ENCODE measurements at places on chromosomes 7 and 10.

DNA sequence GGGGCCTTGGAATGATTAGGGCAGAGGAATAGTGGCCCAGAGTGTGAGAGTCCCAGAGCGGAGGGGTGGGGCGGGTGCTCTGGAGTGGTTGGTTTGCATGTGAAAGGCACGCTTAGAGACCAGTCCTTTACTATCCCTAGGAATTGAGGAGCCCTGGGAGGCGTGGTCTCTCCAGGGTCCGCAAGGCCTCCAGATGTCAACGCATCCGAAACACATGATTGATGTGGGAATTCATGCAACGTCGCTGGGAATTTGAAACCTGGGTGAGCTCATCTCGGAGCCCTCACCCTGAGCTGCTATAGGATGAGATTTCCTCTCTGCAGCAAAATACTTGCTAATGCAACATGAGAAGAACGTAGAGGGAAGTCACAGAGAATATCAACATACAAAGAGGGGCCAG is 51.2 kb downstream of the NPTX2 start:
- DNase-seq, result no peak

- no peak for DNase-seq
These were observed 26.0 kb downstream of the LEP start for GRCh38 chr7:128266883-128267594.

DNA sequence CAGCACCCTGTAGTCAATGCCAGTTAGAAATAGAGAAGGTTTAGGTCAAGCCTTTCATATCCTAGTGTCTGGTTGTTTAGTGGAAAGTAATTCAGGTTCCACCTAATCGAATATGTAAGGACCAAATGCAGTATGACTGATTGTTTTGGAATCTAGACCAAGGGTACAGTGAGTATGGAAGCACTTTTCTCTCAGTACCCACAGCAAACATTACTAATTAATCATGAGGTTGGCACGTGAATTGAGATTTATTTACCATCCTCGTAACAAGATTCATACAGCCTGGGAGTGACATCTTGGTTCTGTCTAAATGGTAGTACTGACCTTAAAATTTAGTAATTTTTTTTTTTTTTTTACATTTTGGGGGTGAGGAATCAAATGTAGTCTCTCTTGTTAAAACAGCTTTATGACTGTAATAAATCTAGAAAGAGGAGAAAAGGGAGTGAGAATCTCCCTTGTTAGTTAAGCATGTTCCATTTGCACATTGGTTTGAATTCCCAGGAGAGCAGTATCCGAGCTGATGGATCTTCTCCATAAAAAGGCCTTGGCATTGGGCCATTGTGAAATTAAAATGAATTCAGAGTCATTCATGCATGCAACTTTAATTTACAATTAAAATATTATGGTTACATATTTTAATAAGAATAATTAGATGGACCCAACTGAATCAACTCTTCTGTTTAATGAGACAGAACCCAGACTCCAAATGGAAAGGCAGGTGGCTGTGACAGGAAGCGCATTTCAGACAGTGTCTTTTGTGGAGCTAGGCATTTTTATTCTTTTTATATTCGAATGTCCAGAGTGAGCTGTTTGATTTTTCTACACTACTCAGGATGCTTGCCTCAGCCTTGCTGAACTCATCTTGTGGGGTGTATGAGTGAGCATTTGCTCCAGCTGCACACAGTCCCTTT is 57.6 kb downstream of the SNX10 start:
- DNase-seq, result no peak

- no peak for DNase-seq
These were observed 65.9 kb upstream of the FZD1 start for GRCh38 chr7:91198371-91198770.

DNA sequence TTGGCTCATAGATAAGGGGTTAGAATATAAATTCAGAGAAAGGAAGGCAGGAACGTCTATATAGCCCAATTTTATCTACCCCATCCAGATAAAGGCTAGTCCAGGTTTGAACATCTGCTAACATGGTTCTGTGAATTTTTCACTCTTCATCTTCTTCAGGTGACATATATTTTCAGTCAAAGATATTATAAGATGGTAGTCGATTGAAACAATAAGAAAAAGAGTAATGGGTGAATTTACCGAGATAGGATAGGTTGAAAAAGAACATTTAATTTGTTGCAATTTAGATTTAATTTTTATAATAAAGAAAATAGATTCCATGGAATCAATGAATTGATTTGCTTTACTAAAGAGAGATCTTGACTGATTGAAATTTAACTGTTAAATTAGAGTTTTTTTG is at the start of gene OR2F1:
Gene OR2F1 (plus strand): TSS at position 301 of the 400 bp plus-strand sequence. CDS start 5,127 bp downstream, outside the sequence.
- DNase-seq, result no peak

DNA sequence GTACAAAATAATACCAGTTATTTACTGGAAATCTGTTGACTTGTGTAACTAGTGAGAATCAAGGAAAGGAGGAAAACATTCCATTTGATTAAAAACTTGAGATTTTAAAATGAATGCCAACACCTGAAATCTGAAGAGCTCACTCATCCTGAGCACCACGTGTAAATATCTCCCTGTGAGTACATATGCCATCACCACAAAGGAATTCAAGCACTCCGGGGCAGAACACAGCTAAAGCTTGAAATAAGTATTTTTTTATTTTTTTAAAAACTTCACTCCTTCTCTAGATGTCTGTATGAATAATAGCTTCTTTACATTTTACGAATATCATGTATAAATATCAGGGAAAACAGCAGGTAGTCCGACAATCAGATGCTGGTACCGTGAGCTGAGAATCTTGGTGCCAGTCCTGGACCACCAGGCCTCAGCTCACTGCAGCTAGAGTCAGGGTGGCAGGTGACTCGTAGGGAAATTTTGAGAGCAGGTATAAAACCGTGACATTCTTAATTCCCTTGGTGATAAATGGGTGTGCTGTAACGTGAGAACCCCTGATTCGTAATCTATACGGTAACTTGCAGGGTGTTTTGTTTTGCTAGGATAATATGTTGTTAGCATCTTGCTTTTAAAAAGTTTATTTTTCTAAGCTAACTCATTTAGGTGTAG is 12.7 kb downstream of the LMTK2 start:
- no peak for DNase-seq

GRCh38 chr10:93152136-93152535 is 78.4 kb downstream of the CYP26A1 start:
- no peak for DNase-seq

DNA sequence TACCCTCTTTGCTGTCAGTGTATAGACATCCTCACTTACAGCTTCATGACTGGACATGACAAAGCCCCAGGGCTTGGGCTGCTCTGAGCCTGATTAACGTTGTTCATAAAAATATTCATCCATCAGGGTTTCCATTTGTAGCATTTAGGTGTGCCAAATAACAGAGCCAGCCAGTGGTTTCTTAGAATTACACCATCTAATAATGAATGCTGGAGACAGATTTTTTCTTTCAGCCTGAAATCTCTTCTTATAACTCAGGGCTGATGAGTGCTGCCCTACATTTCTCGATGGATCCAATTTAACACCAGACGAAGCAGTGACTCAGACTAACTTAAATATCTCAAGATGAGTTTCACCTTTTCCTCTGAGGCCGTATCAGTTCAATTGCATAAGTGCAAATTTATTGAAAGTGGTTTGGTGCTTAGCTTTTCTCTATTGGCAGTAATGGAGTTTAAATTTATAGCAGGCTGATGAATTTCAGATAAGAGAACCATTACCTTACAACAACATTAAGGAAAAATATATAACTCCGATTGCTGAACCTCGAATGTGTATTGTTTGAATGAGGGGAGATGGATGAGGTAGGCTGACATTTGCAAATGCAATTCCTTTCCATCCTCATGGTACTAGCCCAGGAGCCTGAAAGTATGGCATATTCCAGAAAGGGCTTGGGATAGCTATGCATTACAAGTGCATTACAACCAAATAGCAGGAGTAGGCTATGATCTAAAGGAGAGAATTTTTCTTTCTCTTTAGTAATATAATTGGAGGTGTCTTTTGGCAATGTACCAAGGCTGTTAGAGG is 900.6 kb downstream of the KCNMA1 start:
- DNase-seq, result no peak

DNA sequence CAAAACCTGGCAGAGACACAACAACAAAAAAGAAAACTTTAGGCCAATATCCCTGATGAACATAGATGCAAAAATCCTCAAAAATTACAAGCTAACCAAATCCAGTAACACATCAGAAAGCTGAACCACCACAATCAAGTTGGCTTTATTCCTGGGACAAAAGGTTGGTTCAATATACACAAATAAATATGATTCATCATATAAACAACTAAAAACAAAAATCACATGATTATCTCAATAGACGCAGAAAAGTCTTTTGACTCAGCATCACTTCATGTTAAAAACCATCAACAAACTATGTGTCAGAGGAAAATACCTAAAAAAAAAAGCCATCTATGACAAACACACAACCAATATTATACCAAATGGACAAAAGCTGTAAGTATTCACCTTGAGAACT is 283.5 kb downstream of the THSD7A start:
- no peak for DNase-seq

GRCh38 chr7:104045183-104045582 is 55.7 kb upstream of the RELN start:
- no peak for DNase-seq

DNA sequence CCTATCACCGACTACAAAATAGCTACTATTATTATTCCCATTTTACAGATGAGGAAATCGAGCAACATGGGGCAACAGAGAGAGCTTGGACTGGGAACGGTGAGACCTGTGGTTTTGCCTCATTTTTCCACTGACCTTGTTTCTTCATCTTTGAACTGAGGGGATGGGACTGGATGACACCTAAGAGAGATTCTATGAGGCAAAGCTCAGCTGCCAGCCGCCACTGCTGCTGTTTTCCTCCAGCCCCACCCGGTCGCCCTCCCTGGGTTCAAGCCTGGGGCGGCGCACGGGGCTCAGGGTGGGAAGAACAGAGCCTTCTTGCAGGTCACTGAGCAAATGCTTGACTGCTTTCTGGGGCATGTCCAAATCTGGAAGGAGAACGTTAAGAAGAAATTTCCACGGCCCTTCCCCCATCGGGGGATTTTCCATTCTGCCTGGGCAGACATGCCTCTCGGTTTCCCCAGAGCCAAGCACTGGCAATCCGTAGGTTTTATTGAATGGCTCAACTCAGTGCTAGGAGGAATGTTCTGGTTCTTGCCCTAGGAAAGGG is 12.3 kb downstream of the DDIT4 start:
- no peak for DNase-seq

DNA sequence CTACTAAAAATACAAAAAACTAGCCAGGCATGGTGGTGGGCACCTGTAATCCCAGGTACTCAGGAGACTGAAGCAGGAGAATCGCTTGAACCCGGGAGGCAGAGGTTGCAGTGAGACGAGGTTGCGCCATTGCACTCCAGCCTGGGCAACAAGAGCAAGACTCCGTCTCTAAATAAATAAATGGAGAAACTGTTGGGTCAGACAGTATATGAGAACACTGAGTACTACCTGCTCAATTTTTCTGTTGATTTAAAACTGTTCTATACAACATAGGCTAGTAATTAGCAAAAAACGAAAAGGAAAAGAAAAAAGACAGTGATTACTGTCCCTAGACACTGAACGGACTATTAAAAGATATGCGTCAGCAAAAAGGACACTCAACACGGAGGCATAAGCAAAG is 26.7 kb downstream of the GFRA1 start:
- DNase-seq, result no peak

DNA sequence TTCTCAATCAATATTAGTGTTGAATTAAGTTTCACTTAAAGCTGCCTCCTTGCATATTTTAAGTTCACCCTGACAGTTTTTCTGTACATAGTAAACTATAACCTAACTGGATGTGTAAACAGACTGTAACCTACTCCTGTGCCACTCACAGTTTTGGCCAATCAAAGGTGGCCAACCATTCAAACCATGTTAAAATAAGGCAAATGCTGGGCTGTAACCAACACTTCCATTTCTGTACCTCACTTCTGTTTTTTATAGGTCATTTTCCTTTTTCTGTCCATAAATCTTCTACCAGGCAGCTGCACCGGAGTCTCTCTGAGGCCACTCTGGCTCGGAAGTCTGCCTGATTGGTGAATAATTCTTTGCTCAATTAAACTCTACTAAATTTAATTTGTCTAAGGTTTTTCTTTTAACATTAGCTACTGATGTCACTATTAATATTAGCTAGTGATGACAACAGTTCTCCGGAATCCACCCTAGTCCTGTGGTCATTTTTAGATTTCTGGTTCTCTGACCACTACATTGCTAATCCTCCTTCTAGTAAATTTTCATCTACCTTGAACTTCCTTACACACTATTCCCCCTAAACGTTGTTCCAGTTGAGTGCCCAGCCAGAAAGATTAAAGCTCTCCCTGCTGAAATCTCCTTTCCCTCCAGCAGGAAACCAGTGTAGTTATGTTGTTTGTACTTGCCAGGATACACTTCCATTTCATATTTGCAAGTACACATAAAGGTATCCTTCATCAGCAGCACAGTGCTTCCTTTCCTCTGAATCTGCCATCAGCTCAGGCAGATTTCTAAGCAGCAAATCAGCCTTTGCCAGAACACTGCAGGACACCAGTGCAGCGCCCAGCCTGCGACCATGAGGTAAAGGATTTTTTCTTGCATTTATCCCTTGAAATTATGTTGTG is 18.6 kb upstream of the IFIT2 start:
- DNase-seq, result no peak

- no peak for DNase-seq
These were observed 30.7 kb downstream of the ANKIB1 start for GRCh38 chr7:92276460-92276864.

DNA sequence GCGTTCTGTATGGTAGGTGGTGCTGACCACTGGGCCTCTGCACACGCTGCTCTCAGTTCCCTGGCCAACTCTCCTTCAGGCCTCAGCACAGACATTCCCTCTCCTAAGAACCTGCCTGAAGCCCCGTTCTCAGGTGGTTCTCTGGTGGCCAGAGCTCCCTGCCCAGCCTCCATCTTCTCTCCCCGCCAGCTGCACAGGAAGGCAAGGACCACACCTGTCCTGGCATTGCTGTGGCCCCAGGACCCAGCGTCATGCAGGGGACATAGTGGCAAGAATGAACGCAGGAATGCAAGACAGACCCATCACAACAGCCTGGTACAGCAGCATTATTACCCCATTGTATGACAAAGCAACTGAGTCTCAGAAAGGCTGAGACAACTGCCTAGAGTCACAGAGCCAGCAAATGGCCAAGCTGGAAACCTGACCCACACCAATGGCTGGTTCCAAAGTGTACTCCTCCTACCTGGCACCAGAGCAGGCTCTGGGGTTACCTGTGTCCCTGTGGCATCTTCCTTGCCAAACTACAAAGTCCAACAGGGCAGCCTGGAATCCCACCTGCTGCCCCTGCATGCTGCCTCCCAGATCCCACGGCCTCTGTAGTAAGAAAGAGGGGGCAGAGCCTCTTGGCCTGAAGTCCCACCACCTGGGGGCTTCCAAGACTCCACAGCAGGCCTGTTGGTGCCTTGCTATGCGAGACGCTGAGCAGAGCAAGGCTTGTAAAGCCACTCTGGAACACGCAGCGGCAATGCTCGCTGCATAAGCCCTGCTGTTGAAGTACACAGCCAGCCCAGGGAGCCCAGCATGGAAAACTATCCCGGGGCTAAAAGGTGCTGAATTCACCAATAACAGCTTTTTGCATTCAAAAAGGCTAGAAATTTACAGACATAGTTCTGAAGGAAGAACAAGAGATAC is 73.3 kb downstream of the CHST15 start:
- DNase-seq, result no peak
